ENCODE measurements at places on chromosomes 12 and 14.

GRCh38 chr12:83016218-83016835 is 329.6 kb downstream of the TMTC2 start:
- no peak for DNase-seq

DNA sequence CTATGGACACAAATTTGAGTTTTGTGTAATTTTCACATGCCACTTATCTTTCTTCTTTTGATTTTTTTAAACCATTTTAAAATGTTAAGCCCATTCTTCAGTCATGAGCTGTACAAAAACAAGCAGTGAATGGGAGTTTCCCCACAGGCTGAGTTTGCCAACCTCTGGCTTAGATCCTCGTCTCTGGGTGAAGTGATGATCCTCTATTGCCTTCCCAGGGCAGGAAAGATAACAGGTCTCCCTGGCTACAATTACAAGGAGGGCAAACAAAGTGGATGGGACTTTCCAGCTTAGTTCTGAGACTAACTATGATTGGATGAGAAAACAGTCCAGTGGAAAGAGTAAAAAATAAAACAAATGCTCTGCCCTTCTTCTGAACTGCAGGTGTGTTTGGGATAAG is 203.7 kb downstream of the SPTSSA start:
- DNase-seq: no peak

DNA sequence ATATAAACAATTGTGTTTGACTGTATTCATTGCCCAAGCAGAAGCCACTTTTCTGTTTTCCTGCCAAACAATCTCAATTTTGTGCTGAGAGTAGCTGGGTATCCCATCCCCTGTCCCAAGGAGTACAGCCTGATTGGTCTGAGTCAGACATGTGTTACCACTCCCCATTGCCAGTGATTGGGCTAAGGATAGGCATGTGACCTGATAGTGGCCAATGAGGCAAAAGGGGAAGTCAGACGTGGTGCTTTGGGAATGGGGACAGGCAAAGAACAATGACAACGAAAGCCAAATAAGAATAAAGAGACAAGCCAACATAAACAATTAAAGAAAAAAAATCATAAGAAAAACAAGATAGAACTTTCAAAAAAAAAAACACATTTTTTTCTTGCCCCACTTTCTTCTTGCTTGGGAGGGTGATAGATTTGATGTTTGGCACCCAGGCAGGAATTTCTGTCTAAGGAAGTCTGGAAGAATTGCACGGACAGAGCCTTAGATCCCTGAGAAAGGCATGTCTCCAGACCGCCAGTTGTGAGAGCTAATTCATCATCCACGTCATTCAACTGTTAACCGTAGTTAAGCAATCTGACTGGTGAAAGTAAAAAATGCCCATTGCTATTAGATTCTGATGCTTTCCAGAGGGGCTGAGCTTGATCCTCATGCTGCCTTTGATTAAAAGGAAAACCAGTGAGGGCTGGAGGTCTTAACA is 626.6 kb upstream of the TMEM132C start:
- no peak for DNase-seq

DNA sequence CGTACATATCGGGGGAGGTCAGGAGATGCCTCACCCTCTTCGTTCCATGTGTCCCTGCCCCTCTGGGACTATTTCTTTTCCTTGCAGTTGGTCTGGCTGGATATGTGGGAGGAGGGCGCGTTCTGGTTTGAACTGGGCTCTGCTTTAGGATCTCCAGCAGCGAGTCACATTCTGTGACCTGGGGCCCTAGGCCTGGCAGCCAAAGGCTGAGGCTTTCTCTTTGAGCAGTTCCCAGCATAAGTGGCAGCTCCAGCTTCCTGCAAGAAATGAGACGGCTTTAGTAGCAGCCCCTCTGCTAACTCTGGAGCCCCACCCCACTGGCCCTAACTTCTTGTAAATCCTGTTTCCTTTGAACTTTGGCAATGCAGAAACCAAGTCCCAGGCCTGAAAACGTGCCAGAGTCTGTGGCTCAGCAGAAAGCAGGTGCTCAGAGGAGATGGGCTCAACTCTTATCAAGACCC is 274.8 kb downstream of the DPF3 start:
- no peak for DNase-seq

DNA sequence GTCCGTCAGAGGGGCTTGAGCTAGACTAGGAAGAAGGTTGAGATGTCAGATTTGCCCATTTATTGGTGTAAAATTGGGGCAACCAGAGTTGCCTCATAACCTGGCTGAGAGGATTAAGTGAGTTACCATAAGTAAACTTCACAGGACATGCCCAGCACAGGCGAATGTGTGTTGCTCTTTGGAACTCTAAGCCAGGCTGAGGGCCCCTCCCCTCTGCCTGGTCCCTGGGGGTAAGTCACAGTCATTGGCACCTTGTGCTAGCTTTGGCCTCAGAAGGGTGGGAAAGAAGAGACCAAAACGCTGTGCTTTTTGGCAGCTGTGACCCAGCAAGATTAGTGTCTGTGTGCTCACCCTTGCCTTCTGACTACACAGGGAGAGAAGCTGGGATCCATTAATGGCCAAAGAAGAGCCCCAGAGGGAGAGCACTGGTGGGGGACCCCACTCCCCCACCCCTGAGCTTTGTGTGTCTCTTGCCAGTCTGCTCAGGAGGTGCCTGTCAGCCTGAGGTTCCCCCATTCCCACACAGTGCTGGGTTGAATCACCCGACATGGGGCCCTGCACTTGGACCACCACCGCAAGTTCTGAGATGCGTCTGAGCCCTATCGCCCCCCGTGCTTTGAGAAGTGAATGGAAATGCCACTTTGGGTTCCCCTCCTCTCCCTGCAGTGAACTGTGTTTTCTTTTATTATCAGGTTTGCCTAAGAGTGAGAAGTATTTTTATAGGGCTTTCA is 74.1 kb downstream of the CACNA1C start:
- DNase-seq: no peak

- no peak for DNase-seq
Observed at GRCh38 chr12:131442337-131442918, 268.5 kb upstream of the SFSWAP start.

DNA sequence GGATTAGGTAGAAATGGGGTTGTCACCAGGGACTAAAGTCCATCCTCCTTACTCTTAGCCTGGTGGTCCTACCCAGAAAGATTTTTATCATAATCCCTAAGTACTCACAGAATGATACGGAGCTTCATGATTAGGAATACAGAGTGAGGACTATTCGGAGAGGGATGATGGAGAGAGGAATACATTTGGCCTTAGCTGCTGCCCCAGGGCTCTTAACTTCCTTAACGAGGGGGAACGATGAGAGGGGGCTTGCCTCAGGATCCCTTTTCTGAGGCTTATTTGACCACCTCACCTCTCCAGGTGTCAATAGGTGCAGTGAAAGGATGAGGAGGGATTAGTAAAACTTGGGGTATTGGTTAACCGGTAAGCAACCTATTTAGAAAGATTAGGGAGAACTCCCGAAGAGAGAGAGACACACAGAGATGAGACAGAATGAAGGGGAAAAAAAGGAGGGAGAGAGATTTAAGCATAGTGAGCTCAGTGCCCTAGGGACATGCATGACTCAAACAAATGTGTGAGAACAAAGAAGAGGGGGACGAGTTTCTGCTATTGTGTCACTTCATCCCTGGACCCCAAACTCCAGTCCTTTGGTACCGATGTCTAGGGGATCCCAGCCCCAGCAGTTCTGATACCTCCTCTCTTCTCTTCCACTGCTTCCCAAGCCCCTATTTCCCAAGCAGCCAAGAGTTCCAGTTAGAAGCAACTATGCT is 1.1 kb downstream of the NFE2 start:
- no peak for DNase-seq

DNA sequence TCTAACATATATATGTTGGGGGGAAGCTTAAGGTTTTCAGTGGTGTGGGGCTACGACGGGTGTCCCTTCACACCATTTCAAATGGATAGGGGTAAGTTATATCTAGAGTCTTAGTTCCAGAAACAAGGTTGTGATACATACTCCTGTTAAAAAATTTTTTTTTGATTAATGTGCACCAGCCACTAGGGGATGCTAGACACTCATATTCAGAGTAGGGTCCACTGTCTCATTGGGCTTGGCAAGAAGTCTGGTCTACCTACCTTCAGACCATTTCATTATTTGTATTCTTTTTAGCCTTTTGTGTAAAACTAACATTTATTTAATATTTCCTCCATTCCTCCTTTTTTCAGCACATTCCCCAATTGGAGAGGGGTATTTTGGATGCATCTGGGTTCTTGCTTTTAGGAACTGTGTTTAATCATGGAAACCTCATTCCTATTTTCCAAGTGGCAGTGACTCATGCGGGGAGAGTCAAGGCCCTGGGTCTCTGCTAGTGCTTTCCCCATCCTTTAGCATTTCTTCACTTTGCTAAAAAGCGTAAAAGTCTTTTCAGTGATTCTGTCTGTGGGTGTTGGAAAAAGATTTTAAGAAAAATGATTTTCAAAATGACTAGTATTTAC is 33.4 kb downstream of the ANO4 start:
- DNase-seq: peak; percentile 70

DNA sequence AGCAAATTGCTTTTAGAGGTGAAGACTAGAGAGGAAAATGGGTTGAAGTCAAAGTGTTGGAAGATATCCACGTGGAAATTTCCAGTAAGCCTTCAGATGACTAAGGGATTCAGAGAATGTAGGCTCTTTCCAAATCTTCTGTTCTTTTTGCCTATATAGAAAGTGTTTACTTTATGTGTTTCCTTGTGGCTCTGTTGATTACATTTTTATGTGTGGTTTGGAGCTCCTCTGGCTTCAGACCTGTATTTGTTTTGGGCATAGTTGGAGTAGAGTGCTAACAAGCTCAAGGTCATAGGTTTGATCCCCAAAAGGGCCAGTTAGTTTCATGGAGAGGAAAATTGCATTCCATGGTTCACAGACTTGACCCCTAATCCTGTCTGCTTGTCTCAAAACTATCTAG is 91.9 kb downstream of the IGF1 start:
- no peak for DNase-seq

- peak; percentile 54 for DNase-seq
Observed at GRCh38 chr12:53984901-53985691, at the start of gene HOXC10. Gene HOXC10 (plus strand): TSS chr12:53985146. CDS start chr12:53985260, 114 bp downstream.

All from NCI-H345 (cell line).